Upper lobe of right lung (tissue), 1 donor: ENCODE measurements at places on chromosomes 16 and 17. TPM values are rescaled to one million over a fixed set of nuclear protein-coding genes. Genes with fewer than 3 reads are reported as not detected.

GRCh38 chr17:79741751-79742588 is 11.2 kb downstream of the ENPP7 start:
- H3K36me3 ChIP-seq: no peaks in the 10 kb centered on the region
- H3K27ac ChIP-seq: no peak overlapping the region
- H3K4me1 ChIP-seq: peaks cover 7% of the 10 kb centered on the region
- H3K27me3 ChIP-seq: peaks cover 42% of the 10 kb centered on the region

DNA sequence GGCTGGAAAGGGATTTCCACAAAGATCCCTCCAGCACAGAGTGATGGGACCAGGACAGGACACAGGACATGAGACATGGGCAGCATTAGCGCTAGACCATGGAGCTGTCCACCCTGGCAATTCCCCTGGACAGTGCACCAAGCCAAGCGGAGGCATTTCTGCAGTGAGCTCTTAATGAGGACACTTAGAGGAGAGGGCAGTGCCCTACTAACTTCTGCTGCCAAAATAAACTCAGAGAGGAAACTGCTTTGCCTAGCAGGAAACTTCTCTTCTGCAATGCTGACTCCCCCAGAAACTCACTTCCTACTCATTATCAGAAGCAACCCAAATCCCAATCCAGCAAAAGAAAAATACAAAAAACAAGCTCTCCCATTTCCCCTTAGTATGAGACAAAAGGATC is 119.2 kb downstream of the HS3ST2 start:
- no peak overlapping the region for H3K4me3 ChIP-seq
- H3K27ac ChIP-seq: no peak overlapping the region
- no peaks in the 10 kb centered on the region for H3K4me1 ChIP-seq

DNA sequence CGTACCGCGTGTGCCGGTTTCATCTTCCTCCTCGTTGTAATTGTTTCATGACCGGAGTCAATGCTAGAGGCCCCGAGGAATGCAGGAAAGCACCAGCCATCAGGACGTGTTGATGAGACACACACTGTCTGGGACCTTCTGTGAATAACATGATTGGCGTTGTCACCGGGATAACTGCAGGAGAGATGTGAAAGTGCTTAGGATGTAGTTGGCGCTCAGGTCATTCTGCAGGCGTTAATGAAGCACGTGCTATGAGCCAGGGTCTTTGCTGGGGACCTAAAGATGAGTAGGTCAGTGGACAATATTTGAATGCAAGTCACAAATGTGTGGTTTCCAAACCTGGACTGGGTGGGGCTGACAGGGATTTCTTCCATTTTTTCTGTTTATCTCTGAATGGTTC is 181.6 kb upstream of the HSBP1 start:
- H3K36me3 ChIP-seq: no peaks in the 10 kb centered on the region
- H3K27me3 ChIP-seq: no peaks in the 10 kb centered on the region
- H3K27ac ChIP-seq: no peak overlapping the region

DNA sequence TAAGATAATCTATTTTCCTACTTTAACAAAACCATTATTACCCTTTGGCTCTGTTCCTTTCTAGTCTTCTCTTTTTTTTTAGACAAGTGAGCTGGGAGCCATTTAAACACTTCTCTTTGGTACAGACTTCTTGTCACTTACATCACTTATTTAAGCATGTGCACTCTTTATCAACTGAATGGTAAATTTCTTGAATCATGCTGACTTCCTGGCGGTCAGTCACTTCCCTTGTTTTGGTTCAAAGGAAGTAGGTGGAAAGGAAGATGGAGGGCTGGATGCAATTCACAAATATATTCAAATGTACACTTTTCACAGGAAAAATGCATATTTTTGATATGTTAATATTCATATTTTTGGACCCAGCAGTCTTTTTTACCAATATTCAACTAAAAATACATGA is 97.1 kb downstream of the ITFG1 start:
- no peak overlapping the region for H3K4me3 ChIP-seq
- H3K27ac ChIP-seq: no peak overlapping the region
- no peaks in the 10 kb centered on the region for H3K4me1 ChIP-seq
- no peaks in the 10 kb centered on the region for H3K27me3 ChIP-seq
- H3K36me3 ChIP-seq: peaks cover 5% of the 10 kb centered on the region

DNA sequence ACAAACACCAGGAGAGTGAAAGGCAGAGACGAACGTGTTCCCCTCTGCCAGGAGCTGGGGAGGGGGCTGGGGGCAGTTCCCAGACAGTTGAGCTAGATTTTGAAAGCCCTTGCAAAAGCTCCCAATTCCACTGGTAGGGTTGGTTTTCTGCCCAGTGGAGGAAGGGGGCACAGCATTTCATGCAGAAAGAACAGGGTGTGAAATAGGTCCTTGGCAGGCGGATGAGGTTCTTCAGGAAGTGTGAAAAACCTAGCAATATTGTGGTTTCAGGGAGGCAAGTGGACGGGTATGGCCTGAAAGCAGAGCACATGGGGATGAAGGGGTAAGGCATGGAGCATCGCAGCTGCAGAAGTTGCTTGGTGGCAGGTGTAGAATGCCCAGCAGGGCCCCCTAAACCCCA is 248.3 kb downstream of the KATNIP start:
- no peak for DNase-seq
- no peaks in the 10 kb centered on the region for H3K36me3 ChIP-seq
- no peak overlapping the region for H3K4me3 ChIP-seq
- no peaks in the 10 kb centered on the region for H3K27me3 ChIP-seq
- H3K27ac ChIP-seq: no peak overlapping the region

- no peaks in the 10 kb centered on the region for H3K4me1 ChIP-seq
- no peaks in the 10 kb centered on the region for H3K36me3 ChIP-seq
- no peak overlapping the region for H3K27ac ChIP-seq
- H3K4me3 ChIP-seq: no peak overlapping the region
- no peaks in the 10 kb centered on the region for H3K27me3 ChIP-seq
Measured at GRCh38 chr16:7976563-7976962, 613.7 kb downstream of the TMEM114 start.

KCNAB3 gene
- 5.9 TPM for total RNA-seq

NPIPB13 gene
- 19.9 TPM for total RNA-seq
